ENCODE measurements at places on chromosomes 4 and X.

DNA sequence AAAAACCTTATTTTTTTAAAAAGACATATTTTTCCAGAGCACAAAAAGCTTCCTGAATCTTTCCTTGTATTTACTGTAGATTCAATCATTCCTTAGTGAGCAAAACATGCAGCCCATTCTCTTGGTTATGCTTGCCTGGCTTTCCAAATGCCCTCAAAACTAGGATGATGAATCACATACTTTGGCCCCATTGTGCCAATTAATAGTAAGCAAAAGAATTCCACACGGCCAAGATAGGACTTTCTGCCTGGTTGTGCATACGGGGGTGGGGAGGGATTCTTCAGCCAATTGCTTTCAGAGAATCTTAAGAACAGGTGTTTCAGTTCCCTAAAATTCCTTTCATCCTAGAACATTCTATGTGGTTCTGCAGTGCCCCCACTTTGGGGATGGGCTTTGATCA is 7.0 kb downstream of the RAI2 start:
- DNase-seq, result no peak

- DNase-seq, result no peak
Observed at GRCh38 chr4:106036334-106036733, 141.1 kb downstream of the NPNT start.

- DNase-seq, result no peak
Observed at GRCh38 chrX:7163146-7163677, 15.3 kb upstream of the PUDP start.

DNA sequence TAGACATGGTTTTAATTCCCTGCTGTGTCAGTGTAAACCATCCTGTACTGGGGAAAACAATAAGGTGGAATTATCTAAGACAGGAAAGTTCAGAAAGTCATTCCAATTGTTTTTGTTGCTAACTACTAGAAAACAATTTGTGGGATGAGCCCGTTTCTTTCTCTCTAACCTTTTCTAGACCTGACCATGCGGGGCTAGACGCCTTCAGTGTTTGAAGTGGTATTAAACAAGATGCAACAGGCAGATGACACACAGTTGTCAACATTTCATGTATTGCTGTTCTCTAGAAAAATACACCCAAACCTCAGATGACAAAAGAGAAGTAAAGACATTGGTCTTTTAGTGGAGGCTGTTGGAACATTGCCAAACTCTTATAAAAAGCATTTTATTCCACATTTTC is 105.7 kb downstream of the FRAS1 start:
- DNase-seq, result no peak

- peak; percentile 30 for DNase-seq
Observed at GRCh38 chr4:185143601-185143969, 519 bp downstream of the SLC25A4 start.

DNA sequence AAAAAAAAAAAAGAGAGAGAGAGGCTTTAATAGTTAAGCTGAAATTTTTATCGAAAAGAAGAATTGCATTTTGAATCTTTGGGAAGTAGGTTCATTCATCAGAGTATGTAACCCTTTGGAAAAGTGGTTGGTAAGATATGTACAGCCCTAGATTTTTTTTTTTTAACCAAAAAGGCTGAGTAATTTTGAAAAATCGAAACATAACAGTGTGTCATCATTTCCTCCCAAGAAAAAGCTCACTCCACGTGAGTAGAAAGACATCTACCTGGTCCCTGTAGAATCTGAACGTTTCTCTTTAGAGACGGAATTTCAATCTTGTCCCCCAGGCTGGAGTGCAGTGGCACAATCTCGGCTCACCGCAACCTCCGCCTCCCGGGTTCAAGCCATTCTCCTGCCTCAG is 16.2 kb downstream of the SHOX start:
- DNase-seq, result no peak

DNA sequence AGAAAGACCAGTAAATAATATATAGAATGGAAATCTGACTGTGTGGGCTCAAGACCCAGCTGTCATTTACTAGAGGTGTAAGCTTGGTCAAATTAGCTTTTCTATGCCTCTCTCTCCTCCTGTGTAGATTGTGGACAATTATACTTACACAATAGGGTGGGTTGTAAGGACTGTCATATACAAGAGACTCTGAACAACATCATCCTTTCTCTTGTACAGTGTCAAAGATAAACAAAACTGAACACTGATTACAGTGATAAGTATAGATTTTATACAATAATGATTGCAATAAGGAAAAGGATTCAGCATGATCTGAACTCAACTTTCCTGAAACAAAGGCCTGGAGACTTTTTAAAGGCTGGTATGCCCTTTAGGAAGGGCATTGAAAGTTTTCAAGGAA is 429.2 kb upstream of the HS3ST1 start:
- DNase-seq, result no peak

DNA sequence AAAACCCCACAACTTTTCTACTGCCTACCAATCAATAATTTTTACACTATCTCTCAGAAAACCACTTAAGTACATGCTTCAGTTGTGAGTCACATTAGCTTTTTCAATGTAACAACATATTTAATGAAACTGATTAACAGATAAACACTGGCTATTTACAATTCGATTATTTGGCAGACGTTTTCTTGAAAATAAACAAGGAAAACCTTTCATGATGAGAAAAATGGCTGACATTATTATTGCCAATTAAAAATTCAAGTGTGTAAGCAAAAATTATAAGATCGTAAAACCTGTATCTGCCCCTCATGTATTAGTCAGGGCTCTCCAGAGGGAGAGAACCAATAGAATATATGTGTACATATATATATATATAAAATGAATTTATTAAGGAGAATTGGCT is 1555.5 kb upstream of the IGFBP7 start:
- DNase-seq, result no peak

- DNase-seq, result no peak
Observed at GRCh38 chrX:94400488-94400887, 726.5 kb downstream of the FAM133A start.

DNA sequence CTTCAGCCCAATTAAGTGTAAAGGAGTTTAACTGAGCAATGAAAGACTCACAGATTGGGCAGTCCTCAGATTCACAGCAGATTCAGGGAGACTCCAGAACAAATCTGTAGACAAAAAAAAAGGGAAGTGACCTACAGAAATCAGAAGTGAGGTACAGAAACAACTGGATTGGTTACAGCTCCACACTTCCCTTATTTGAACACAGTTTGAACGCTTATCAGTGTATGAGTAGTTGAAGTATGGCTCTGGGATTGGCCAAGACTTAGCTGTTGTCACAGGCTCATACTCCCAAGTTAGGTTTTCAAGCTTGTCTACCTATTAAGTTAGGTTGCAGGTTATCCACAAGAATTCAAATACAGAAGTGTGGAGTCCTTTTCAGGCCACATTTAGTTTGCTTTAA is 112.4 kb upstream of the ELOVL6 start:
- DNase-seq, result no peak

DNA sequence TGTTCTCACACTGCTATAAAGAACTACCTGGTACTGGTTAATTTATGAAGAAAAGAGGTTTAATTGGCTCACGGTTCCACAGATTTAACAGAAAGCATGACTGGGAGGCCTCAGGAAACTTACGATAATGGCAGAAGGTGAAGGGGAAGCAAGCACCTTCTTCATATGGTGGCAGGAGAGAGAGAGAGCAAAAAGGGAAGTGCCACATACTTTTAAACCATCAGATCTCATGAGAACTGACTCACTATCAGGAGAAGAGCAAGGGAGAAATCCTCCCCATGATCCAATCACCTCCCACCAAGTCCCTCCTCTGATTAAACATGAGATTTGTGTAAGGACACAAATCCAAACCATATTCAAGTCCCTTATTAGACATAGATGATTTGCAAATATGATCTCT is 12.3 kb upstream of the RAP2C start:
- no peak for DNase-seq

GRCh38 chr4:184807797-184808712 is 17.7 kb downstream of the ACSL1 start:
- no peak for DNase-seq

DNA sequence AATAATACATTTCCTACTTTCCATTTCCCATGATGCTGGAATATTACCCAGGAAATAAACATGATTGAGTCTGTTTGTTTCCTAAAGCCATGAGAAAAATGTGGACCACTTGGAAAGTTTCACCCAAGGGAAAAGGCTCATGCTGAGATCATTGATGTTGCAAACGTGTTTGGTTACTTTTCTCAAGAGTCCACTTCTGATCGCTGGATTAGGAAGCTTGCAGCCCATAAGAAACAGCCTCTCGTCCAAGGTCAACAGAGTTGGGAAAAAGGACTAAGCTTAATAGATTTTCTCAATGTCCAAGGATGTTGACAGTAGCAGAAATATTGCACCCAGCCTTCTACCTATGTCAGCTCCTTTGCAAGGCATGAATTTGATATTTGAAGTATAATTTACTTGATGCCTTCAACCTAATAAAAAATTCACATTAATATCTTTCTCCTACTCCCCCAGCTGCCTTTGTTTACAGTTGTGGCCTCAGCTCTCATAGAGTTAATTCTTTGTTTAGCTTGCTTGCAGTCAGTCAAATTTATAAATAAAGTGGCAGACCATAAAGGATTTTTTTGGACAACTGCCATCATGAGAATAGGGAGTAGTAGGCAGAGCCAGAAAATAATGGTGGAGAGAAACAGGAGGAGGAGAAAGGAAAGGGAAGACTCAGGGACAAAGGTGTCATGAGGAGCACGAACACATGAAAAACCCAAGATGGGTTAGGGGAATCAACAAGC is 65.6 kb upstream of the BLTP1 start:
- no peak for DNase-seq

GRCh38 chrX:2682565-2683177 is 8.4 kb upstream of the CD99 start:
- DNase-seq, result no peak
